Glomerular endothelial cell (primary cell): ENCODE measurements at places on chromosomes 12 and 14.

- no peak for DNase-seq
Measured at GRCh38 chr14:21003788-21004346, 4.8 kb downstream of the SLC39A2 start.

DNA sequence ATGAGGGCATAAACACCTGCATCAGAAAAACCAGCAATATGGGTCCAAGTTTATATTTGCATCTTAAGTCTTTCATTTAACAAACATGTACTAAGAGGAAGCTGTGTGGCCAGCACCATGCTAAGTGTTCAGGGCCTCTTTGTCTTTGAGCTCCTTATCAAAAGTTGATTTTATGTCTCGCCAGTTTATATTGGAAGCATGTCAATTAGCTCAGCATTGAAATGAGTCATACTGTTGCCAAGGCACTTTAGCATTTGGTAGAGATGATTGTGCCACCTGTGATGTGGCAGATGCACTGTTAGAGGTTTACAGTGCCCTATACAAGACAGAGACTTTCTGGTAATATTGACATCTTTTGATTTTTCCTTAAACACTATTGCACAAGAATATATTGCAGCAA, 68.5 kb downstream of the BHLHE41 start:
- peak; percentile 37 for DNase-seq

GRCh38 chr14:51023964-51024363, 70.9 kb downstream of the TRIM9 start:
- DNase-seq, result no peak

DNA sequence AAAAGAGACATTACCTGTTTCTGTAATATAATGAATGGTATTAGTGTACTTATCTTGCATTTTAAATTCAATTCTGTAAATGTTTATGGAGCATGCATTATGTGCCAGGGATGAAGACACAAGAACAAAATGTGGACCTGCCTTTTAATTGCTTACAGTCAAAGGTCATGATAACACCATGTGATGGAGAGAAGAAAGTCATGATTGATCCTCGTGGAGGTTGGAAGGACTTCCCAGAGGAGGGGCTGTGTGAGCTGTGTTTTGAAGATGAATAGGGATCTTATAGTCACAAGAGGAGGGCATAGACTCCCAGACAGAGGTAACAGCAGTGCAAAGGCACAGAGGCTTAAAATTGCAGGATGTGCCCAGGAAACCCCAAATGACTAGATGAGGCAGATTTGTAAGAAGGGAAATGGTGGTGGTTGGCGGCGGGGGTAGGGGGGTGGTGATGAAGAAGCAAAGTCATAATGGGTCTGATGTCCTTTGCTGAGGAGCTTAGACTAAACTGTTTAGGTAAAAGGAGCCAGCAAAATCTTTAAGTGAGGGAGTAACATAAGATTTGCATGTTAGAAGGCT, 151.5 kb downstream of the PRKCH start:
- no peak for DNase-seq

DNA sequence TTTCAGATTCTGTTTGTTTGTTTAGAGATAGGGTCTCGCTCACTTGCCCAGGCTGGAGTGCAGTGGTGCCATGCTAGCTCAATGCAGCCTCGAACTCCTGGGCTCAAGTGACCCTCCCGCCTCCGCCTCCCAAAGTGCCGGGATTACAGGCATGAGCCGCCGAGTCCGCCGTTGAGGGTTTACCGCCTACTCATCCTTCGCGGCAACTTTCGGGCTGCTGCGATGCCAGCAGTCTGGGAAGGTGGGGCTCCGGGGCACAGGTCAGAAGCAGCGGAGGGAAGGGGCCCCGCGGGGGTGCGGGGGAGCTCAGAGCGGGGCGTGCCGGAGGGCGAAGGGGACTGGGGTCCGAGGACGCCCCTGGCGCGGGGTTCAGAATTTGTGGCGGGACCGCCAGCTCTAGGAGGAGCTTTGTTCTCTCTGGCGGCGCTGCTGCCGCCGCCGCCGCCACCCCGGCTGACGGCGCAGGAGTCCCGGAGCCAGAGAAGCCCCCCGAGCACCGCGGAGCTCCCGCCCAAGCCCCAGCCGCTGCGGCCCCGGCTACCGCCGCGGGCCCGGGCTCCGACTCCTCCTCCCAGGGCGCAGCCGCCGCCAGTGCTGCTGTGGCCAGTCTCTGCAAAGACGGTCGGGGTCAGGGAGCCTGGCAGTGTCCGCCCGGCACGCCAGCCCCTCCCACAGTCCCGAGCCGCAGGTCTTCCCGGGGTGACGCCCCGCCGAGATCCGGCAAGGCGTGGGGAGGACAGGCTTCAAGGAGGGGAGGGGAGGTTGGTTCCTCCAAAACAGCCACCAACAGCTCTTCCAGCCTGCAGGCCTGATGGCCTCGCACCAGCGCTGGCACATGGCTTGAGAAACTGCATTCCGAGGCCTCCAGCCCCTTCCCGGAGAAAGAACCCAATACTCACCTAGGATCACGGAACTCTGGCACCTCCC, 10.9 kb upstream of the KRT77 start:
- no peak for DNase-seq
